ENCODE measurements at places on chromosomes 4 and X.

- no peak for DNase-seq
Measured at GRCh38 chr4:44978020-44978419, 251.7 kb upstream of the GNPDA2 start.

- peak; percentile 13 for DNase-seq
Measured at GRCh38 chrX:107826238-107827029, 768 bp downstream of the MID2 start.

DNA sequence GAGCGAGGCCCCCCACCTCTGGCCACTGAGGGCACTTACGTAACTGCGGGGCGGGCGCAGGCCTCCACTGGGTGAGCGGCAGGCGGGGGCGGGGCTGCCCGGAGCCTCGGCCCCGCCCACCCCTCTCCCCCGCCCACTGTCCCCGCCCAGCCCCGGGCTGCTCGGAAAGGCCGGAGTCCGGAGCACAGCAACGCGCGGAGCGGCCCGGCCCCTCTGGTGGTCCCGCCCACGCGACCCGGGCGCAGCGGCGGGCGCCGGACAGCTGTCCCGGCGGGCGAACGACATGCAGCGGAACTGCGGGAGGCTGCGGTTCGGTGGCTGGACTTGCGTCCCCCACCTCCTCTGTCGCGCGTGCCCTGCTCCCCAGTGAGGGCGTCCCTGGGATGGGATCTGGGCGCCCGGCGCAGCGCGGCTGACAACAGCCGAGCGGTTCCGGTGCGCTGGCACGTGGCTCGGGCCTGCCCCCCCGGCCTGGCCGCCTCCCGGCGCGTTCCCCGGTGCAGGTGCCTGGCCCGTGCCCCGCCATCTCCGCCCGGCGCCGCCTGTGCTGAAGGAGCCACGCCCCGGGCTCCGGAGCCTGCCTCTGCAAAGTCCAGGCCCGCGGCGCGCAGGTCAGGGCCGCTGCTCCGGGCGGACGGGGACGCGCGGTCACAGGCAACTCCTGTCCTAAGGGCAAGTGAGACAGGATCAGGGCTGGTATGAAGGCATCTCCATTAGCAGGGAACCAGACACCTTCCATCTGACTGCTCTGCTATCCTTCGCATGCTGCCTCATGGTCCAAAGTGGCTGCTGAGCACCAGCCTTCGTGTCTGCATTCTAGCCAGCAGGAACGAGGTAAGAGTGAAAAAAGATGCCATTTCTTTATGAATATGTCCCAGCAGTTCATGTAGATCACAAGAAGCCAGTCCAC, 21.8 kb upstream of the JAKMIP1 start:
- DNase-seq, result no peak

DNA sequence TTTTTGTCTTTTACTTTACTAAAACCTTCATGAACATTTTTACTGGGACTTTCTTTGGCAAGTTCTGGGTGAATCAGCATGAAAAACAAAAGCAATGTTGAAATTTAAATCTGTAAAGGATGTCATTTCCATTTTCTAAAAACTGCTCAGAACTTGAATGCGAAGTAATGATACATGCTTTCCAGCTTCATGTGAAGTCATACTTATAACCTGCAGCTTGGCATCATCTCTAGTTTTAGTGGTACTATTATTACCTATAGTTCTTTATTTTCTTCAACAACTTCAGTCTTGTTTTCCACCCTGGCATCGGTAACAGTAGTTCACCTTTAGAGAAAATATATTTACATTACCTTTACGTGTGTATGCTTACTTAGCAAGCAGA, 421.4 kb upstream of the DIPK2B start:
- no peak for DNase-seq

DNA sequence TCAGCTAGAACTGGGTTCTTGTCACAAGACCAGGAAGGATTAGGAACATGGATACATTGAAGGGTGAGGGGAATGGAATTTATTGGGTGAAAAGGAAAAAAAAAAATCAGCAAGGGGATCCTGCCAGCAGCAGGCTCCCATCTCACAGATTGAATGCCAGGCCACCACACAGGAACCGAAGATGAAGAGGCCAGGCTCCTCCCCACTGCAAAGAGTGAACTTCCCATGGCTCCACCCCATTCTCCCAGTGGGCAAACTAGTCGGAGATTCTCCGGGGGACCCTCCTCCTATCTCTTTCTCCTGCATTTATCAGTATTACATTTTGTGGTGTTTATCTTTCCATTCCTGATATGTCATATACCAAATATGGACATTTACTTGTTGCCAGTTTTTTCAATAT, 46.0 kb upstream of the MAGED1 start:
- no peak for DNase-seq

Measured in 8988T (cell line).